CD8-positive, alpha-beta memory T cell (primary cell): ENCODE measurements at places on chromosomes 3 and 15.

DNA sequence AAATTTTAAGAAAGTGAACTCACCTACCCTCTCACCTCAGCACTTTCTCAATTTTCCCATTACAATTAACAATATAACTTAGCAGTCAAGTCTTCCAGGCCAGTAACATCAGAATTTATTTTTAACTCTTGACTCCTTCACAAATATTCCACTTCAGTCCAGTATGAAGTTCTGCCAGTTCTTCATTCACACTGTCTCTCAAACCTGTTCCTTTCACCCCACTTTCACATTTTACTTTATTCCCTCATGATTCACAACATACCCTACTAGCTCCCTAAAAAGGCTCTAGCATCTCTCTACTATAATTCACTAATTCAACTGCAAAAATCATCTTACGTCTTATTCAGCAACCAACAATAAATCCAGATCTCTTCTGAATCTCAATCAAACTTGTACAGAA is 3.8 kb downstream of the GSK3B start:
- no peak for DNase-seq

- DNase-seq, result no peak
Measured at GRCh38 chr15:48569591-48570302, 75.8 kb downstream of the FBN1 start.

- DNase-seq, result no peak
Measured at GRCh38 chr3:58835086-58835485, 168.5 kb upstream of the FAM3D start.

GRCh38 chr15:41599061-41599460 is 40.0 kb downstream of the TYRO3 start:
- no peak for DNase-seq

- no peak for DNase-seq
Measured at GRCh38 chr3:48569808-48570450, 6.3 kb upstream of the UCN2 start.

DNA sequence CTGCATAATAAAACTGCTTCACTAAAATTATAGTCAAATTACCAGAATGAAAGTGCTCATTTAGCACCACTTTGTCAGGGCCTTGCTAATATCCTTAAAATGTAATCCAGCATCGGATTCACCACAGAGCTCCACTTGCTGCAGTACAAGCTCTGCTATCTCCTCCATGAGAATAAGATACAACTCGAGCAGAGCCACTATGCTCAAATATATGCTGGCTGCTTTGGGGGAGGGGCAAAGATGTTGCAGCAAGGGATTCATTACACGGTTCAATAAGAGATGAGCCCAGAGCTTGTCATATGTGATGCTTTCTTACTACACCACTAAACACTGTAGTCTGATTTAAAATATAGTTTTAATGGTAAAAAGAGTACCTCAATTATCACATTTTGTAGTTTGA is 72.2 kb downstream of the DLG1 start:
- no peak for DNase-seq

GRCh38 chr3:79383402-79384012 is 384.3 kb downstream of the ROBO1 start:
- no peak for DNase-seq

DNA sequence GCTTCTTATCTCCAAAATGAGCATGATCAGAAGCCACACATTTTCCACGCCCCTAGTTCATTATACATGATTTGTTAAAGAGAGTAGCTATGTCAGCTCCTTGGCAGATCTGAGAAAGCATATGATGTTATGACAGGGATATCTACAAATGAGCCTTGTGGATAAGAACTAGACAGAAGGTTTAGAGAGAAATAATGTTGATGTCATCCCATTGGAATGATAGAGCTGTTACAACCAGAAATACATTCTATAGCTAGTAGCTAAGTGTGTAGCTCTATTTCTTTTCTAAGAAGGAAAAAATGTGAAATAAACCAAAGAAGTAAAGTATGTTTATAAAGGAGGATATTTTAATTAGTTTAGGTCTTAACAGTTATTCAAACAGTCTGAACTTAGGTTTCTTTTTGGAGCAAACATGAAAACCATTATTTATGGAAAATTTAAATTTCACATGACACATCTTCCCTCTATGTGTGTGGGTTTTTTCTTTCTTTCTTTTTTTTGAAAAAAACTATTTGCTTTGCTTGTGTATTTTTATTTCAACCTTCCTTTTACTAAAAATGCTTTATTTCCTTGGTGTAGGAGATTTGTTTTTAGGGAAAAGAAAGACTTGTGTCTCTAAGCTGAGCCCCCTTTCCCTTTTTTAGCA is 167.7 kb downstream of the GHSR start:
- DNase-seq, result no peak

- no peak for DNase-seq
Measured at GRCh38 chr15:88906130-88906529, 7.0 kb downstream of the MFGE8 start.

DNA sequence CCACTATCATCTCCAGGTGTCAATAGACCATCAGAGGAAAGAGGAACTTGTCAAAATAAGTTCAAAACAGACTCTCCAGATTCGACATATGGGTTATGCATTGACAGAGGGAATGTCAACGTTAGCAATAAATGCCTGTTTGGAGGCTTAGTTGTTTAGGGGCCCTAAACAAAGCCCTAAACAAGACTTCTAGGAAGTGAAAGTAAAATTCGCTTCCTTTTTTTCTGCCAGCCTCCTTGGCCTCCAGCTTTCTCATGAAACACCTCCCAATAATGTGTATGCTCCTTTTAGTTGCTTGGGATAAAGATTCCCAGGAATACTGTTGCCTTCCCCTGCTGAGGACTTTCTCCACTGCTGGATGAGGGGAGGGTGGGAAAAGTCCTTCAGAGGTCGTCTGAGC is 70.9 kb upstream of the ARNT2 start:
- no peak for DNase-seq

DNA sequence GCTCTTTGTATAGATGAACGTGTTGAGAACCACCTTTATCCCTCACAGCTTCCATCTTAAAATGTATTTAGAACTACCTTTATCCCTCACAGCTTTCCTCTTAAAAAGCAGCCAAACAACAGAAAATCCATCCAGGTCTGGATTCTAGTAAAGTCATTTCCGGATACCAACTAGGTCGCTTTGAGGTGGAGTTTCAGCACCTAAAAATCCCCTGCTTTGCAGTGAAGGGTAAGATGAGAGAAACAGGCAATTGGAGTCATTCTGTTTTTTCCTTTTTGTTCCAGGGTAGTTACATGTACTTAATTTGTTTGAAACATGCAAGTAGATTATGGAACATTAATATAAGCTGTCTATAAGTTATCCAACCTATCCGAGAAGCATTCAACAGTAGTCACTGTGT is 192.0 kb downstream of the UBE2E2 start:
- DNase-seq, result no peak
